ENCODE measurements at places on chromosomes 16 and 17.

- DNase-seq = no peak
These were observed 139.6 kb upstream of the FAM20A start for GRCh38 chr17:68740555-68741447.

DNA sequence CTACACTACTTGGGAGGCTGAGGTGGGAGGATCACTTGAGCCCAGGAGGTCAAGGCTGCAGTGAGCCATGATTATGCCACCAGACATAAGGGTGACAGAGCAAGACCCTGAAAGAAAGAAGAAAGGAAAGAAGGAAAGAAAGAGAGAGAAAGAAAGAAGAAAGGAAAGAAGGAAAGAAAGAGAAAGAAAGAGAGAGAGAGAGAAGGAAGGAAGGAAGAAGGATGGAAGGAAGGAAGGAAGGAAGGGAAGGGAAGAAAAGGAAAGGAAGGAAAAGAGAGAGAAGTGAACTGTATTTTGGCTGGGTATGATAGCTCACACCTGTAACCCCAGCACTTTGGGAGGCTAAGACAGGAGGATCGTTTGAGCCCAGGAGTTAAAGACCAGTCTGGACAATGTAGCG, 24.3 kb upstream of the PYY start:
- DNase-seq = no peak

DNA sequence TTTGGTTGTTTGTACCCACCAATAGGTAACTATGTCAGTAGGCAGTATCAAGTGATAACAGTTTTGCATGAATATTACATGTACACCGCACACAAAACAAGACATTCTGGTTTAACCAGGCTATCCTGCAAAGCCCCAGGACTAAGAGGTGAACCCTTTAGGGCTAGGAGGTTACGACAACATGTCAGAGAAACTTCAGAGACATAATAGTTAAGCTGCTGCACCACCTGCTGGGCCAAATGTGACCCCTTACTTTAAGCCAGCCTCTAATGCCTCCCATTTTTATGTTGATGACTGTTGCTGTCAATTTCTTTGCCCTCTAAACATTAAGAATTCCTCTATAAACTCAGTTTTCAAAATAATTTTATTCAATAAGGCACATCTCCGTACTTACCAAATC, 15.4 kb downstream of the SRP68 start:
- no peak for DNase-seq

- DNase-seq = no peak
These were observed 8.9 kb downstream of the OR4D1 start for GRCh38 chr17:58156839-58157803.

GRCh38 chr16:49365711-49366509, 7.7 kb upstream of the C16orf78 start:
- no peak for DNase-seq

GRCh38 chr16:46947900-46948547, 25.4 kb downstream of the DNAJA2 start:
- DNase-seq = no peak

DNA sequence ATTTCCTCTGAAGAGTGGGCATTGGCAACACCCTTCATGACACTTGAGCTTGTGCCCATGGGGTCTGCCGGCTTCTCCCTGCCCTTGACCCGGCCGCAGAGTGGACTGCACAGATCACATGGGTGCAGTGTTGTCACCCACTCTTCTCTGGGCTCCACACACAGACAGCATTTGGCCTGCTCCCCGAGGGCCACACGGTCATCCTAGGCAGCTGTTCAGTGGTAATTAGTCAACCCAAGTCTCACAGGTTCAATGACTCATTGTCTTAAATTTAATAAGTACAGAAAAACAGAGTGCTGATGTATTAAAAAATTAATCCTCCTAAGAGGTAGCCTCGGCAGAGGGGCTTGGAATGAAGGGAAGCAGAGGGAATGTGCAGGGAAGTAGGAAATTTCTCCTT, 204.8 kb downstream of the MSI2 start:
- DNase-seq = no peak

GRCh38 chr16:66273053-66273452, 93.4 kb upstream of the CDH5 start:
- no peak for DNase-seq

GRCh38 chr17:14953405-14953804, 311.7 kb downstream of the PMP22 start:
- no peak for DNase-seq

- DNase-seq = no peak
These were observed 2.1 kb downstream of the IRX5 start for GRCh38 chr16:54932737-54933254.

GRCh38 chr16:67547423-67548264, 14.7 kb upstream of the CTCF start:
- peak; percentile 41 for DNase-seq

DNA sequence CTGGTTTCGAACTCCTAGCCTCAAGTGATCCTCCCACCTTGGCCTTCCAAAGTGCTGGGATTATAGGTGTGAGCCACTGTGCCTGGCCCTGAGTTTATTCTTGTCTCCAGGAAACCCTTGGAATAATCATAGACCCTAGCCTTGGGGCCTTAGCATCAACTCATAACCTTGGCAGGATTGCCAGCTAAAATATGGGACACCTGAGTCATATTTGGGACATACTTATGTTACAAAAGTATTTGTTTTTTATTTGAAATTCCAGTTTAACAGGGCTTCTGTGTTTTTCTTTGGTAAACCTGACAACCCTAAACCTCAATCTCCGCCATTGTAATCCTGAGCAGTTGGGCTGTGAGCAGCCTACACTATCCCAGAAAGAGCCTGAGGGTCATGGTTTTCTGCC, 28.6 kb upstream of the TNS4 start:
- no peak for DNase-seq

- DNase-seq = no peak
These were observed 425.1 kb downstream of the SLC39A11 start for GRCh38 chr17:72667096-72668063.

DNA sequence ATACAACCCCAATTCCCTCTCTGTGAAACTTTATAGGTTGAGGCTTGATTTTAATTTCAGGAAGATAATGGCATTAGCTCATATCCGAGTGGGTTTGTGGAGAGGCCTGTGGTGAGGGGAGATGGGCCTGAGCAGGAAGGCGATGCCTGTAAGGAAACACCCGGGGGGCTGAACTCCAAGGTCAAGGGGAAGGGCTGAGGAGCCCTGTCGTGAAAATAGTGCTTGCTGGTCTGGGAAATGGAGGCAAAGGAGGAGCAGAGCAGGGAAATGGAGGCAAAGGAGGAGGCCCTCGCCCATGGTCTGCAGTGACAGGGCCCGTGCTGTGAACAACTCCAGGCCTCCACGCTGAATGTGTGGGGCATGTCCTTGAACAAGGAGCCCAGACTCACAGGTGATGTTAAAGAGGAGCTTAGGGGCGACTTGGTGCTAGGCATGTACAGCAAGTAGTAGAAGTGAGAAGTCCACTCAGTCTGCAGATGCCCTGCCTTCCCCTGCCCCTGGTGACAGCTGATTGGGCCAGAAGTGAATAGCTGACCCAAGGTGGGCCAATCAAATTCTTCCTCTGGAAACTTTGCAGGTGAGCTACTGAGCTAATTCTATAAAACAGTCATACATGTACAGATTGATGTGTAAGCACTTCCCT, 38.1 kb downstream of the MRPS23 start:
- no peak for DNase-seq

DNA sequence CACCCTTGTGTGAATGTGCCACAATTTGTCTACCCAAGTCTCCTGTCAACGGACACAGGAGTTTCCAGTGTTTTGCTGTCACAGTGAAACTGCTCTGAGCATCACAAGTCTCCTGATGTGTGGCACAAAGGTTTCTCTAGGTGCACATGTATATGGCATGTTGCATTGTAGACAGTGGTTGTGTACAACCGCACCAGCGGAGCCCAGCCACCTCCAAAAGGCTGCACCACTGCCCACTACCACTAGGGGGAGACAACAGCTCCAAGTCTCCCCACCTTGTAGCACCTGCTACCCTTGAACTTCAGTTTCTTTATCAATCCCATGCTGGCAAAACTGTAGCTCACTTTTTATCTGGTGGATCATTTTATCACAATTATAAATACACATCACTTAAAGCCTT, 95.5 kb upstream of the ZNF469 start:
- no peak for DNase-seq

GRCh38 chr16:47366228-47366627, 94.6 kb downstream of the ITFG1 start:
- no peak for DNase-seq

- no peak for DNase-seq
These were observed 38.0 kb upstream of the MNT start for GRCh38 chr17:2438823-2439222.

DNA sequence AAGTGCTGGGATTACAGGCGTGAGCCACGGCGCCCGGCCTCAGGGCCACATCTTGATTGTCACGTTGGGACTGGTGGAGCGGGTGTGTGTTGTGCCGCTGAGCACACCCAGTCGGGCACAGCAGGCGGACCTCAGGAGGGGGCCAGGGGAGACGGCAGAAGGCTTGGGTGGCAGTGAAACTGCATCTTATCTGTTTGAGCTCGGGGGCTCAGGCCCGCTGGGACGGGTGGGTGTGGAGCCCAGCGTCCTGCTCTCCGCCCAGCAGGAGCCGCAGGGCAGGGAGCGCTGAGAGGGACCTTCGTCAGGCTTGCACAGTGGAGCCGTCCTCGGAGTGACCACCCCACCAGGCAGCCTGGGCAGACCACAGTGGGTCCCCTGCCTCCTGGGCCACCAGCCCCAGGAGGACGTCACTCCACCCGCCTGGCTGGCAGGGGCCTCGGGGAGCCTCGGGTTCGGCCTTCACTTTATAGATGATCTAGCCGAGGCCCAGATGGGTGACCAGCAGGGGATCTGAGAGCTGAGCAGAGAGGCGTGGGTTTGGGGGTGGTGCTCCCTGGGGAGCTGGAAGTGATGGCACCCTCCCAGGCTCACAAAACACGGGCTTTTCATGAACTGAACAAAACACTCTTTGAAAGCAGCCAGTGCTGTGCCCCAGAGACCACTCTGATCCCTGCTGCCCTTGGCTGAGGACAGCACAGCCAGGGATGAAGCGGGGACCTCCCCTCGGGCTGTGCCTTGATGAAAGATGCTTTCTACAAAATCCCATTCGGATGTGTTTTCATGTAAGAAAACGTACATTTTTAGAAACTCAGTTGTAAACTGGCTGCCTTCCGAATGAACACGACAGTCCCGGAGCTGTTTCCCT, 181.1 kb downstream of the SEC14L1 start:
- DNase-seq = peak; percentile 44

DNA sequence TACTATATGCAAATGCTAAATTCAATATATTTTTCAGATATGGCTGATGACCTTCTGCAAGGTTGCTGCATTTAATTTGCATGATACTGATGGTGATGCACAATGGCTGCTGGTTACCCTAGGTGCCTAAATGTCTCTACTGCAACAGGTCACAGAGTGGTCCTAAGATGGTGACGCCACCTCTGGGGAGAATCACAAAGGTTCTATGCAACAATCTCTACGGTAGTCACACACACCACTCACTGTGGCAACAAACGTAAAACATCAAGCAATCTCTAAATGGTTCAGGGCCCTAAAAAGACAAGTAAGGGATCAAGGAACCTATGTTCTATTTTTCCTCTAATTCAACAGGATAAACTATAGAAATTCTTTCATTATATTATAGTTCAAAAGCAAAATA, 293.3 kb downstream of the CEP112 start:
- no peak for DNase-seq

GRCh38 chr16:79047337-79047736, 553.2 kb downstream of the MAF start:
- DNase-seq = no peak

DNA sequence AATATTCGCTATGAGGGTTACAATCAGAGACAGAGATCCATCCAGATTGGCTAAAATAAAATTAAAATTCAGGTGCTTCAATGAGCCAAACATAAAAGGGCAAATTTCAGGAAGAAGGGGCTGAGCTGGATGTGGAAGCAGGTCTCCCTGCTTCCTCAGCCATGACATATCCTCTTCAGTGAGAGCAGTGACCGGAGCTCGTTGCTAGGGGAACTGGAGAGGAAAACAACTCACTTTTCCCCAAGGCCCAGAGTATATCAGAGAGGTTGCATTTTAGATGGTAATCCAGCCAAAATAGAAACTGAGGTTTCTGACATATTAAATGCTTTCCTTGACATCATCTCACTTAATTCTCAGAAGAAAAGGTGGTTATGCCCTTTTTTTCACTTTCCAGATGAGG, 503.5 kb downstream of the HS3ST4 start:
- no peak for DNase-seq

DNA sequence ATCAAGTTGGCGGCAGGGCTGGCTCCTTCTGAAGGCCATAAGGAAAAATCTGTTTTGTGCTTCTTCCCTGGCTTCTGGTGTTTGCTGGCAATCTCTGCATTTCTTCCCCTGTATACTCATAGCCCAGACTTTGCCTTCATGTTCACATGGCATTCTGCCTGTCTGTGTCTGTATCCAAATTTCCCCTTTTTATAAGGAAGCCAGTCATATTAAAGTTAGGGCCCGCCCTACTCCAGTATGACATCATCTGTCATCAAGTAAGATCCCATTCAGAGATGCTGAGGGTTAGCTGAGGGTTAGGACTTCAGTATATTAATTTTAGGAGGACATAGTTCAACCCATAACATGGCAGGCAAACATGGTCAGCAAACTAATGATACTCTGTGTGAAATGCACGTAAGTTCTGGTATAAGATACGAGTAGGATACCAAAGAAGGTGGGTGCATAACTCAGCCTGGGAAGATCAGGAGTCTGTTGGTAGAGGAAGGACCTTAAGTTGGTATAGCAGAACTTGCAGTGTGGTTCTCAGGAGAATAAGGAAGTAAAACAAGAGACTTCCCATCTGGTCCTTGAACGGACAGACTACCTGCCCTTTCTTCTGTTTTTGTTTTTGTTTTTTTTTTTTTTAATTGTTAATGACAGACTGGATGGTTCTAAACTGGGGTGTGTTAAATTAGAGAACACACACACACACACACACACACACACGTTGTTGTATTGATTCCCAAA, 13.9 kb downstream of the MAP2K6 start:
- no peak for DNase-seq

- DNase-seq = no peak
These were observed 63.6 kb downstream of the SMG6 start for GRCh38 chr17:2239882-2240430.

DNA sequence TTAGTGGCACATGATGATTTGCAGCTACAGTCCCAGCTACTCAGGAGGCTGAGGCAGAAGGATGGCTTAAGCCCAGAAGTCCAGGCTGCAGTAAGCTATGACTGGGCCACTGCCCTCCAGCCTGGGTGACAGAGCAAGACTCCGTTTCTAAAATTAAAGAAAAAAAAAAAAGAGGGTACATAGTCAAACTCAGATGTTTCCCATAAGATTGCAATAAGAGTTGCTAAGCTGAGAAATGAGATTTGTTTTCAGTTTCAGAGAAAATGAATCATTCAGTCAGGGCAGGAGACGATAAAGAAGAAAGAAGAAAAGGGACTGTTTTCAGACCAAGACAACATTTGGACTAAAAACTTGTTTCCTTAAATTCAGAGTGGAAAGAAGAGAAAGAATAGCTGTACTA, 30.2 kb upstream of the PHLPP2 start:
- DNase-seq = no peak
